ENCODE measurements at places on chromosomes 2 and 18. TPM values are rescaled to one million over a fixed set of nuclear protein-coding genes. Genes with fewer than 3 reads are reported as not detected.

SP5 gene
- total RNA-seq: not detected

- no peaks in the 10 kb centered on the region for H3K36me3 ChIP-seq
- no peak for DNase-seq
- no peaks in the 10 kb centered on the region for H3K27me3 ChIP-seq
- H3K4me1 ChIP-seq: no peaks in the 10 kb centered on the region
Observed at GRCh38 chr2:209322905-209323512, 100.8 kb upstream of the MAP2 start.

DNA sequence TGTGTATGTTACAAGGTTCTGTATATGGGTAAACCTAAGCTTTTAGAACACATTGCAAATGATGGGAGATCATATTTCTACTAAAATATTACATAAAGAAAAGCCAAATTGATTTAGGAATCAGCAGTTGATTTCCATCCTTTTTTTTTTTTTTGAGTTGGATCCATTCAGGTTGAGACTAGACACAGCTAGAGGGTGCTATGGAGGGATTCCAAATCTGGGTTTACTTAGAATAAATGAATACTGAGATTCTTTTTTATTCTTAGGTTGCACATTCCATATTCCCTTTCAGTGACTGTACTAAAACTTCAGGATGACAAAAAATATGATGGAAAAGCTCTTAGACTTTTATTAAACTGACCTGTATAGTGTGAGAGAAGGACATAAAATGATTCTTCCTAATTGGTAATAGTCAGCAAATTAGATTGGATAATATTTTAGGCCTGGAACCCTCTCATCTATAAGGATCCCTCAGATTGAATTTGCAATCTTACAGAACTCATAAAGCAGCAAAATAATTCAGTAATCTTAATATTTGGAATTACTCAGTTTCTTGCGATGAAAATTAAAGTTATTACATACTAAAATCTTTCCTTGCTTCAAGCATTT, 183.3 kb upstream of the SESTD1 start:
- H3K36me3 ChIP-seq: no peaks in the 10 kb centered on the region
- DNase-seq: no peak
- H3K27ac ChIP-seq: no peak overlapping the region
- no peak overlapping the region for H3K4me3 ChIP-seq

DNA sequence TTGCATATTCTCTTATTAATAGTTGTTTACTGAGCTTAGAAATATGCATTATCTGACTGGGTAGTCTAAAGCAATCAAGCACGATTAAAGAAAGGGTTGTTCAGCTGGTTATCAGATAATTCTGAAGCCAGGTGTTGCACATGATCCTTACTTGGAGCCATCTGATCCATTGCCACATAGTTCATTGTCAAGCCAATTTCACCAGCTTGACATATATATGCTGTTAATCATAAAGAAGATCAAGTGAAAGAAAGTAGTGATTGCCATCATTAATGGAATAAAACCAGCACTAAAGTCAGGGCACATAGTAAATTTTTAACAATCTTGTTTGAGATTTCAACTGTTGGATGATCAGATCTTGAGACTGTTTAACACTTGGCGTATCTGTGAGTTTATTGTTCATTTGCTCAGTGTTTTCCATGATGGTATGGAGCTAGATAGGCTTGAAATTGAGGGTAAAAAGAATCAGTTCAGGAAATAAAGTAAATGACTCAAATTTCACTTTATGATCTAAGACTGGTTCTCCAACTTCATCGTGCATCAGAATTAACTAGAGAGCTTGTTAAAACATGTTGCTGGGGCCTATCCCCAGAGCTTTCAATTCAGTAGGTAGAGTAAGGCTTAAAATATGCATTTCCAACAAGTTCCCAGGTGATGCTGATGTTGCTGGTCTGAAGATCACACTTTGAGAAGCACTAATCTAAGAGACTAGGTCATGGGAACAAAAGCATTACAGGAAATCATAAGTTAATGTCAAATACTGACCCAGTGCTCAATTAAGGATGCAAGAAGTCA, 539.6 kb downstream of the SATB2 start:
- H3K27me3 ChIP-seq: no peaks in the 10 kb centered on the region
- no peak for DNase-seq
- no peaks in the 10 kb centered on the region for H3K36me3 ChIP-seq

DNA sequence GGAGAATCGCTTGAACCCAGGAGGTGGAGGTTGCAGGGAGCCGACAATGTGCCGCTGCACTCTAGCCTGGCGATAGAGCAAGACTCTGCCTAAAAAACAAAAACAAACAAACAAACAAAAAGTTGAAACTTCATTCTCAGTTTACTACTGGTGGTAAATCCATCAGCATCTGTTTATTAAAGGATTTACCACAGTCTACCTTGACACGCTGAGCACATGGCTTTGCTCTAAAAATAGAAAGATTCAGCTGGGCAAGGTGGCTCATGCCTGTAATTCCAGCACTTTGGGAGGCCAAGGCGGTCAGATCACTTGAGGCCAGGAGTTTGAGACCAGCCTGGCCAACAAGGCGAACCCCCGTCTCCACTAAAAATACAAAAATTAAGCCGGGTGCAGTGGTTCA, 201.3 kb downstream of the TGIF1 start:
- no peaks in the 10 kb centered on the region for H3K27me3 ChIP-seq
- no peak overlapping the region for H3K4me3 ChIP-seq
- H3K27ac ChIP-seq: no peak overlapping the region
- DNase-seq: no peak

DNA sequence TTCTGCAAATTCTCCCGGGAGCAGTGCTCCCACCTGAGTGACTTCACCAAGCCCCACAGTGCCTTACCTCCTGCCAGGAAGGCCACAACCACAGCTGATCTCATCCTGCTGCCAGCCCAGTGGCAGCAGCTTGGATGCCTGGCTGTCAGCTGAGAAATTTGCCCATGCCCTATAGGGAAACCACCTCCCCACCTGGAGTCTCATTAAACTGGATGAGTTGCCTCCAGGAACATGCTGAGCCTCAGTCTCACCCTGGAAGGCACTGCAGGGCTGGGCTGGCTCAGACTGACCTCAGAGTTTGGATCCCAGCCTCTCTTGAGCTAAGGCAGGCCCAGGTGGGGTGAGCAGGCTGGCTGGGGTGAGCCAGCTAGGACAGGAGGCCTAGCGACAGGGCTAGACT, 23.3 kb downstream of the REEP1 start:
- no peaks in the 10 kb centered on the region for H3K27me3 ChIP-seq
- H3K27ac ChIP-seq: no peak overlapping the region
- H3K4me1 ChIP-seq: no peaks in the 10 kb centered on the region
- H3K4me3 ChIP-seq: no peak overlapping the region
- no peaks in the 10 kb centered on the region for H3K36me3 ChIP-seq
- DNase-seq: no peak

Measured in activated naive CD8-positive, alpha-beta T cell treated with anti-CD3 and anti-CD28 coated beads for 36 hours (primary cell).